ENCODE measurements at places on chromosomes 5 and 9.

DNA sequence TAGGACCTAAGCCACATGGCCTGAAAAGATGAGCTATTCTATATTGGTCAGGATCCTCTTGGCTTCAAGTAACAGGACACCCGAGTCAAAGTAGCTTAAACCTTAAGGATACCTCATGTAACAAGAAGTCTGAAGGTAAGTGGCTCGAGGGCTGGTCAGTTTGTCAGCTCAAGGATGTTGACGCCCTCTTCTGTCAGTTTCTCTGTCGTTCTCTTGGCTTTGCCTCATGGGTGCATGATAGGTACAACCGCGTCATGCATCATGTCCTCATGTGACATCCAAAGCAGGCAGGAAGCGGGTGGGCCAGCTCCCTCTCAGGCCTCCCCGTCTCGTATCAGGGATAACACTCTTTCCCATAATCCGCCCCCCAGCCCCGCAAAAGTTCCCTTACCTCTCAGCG, 22.1 kb upstream of the TCERG1 start:
- no peak for DNase-seq

GRCh38 chr5:146852089-146852488, 26.5 kb downstream of the PPP2R2B start:
- DNase-seq: no peak

DNA sequence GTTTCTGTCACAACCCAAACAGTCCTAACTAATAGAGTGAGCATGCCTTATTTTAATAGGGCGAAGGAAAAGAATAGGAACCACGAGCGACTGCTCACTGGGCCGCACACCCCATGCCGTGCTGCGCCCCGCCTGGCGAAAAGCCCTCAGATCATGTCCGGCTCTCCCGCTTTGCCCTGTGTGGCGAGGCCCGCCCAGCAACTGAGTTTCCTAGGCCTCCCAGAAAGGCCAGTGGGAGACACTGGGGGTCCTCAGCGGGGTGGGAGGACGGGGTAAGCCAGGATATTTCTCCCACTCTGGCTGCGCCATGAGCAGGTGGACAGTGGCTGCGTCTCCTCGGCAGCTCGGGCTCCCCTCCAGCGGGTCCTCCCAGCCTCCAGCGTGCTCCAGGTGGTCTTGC, 138.0 kb downstream of the GAPVD1 start:
- no peak for DNase-seq

- no peak for DNase-seq
Measured at GRCh38 chr9:131888923-131889322, 149.0 kb upstream of the RAPGEF1 start.

DNA sequence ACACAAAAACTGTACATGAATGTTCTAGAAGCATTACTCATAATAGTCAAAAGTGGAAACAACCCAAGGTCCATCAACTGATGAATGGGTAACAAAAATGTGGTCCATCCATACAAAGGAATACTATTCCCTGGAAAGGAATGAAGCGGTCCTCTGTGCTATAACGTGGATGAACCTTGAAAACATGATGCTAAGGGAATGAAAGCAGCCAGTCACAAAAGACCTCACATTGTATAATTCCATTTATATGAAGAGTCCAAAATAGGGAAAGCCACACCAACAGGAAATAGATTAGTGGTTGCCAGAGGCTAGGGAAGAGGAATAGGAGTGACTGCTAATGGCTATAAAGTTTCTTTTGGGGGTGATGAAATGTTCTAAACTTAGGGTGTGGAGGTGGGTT, 22.7 kb upstream of the BARHL1 start:
- no peak for DNase-seq

DNA sequence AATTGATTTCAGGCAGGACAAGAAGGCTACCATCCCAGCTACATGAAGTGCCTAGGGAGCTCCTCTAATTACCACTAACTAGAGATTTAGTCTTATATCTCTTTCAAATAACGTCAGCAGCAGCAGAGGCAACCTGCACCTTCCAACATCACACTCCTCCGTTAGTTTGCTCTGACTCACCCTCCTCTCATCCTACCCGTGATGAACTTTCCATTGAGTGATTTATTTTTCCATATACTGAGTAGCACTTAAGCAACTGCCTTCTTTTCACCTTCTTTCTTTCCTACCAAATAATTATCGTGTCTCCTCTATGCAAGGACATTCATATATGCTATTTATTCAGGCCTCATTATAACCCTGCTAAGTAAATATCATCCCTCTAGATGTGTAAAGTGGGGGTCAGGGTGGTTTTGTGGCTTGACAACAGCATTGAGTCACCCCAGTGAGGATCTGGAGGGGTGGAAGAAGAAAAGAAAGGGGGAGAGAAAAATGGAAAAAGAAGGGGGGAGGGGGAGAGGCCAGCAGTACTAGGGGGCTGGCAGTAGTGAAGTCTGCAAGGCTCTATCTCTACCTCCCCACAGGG, 64.6 kb upstream of the CAST start:
- DNase-seq: no peak

DNA sequence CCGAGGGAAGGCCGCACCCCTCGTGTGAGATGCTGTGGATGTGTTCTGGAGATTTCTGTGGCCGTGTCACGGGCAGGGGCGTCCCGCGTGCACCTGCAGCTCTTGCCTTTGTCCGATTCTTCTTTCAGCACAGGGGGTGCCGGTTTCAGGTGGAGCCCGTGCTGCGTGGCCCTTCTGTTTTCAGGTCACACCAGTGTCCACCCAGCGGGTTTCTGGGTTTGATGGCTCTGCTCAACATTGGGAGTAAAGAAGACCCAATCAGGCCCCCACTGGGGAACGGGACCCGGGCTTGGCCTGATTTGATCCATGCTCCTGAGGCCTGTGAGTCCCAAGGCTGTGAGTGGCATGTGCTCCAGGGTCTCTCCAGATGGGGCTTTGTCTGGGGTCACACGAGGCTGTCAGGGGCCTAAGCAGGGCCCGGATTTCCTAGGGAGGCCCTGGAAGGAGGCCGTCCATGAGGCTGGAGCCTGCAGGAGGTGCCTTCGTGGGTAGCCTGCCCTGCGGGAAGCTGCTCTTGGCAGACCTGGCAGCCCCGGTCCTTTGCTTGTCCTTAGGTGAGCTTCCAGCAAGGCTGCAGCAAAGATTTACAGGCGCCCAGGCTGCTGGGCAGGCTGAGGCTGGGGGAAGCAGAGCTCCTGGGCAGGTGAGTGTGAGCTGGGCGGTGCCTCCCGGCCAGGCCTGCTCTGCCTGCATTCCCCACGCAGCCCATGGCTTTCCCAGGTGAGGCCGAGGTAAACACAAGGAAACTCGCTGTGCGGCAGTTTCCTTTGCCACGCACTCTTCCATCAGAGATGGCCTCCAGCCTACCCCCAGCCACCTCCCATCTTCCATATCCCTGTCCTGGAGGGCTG, 12.8 kb downstream of the MRPL36 start:
- no peak for DNase-seq

DNA sequence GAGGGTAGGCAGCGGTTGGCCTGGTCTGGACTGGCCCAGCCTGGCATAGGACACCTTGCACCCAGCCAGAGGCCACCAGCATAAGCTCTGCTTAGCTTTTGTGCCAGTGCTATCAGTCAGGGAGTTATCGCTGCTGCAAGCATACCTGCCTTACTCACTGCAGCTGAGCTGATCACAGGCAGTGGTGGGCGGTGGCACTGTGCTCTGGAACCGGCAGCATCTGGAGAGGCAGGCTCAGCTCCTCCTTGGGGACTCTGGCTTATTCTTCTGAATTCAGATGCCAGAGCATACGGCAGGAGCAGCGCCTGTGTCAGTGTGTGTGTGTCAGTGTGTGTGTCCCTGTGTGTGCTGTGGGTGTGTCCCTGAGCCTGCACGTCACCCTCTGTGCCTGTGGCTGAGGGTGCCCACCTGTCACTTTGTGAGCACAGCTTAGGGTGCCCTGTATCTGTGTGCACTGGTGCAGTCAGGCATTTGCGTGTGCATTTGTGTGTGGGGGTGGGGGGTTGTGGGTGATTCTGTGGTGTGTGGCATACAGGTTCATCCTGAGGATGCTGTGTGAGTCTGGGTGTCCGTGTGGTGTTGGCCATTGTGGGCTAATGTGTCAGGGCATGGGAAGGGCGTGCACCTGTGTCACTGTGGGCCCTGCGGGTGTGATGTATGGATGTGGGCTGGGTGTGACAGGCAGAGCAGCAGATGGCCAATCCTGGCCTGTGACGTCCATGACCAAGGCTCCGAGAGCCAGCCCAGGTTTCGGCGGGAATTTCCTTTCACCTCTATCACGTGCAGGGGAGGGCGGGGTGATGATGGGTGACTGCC, 23.5 kb downstream of the LMX1B start:
- DNase-seq: no peak

DNA sequence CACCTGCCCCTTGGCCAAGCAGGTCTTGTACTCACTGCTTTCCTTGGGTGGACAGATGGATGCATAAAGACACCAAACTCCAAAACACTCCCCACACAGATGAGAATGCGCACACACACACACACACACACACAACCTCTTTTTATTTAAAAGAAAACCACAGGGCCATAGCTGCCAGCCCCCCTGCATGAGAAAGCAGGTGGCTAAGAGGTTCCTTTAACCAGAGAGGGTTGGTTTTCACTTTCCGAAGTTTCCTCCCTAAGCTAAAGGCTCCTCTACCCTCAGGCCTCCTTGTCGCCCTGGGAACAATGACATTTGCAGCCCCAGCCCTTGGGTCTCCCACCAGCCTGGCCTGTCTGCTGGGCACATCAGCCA, 11.1 kb downstream of the NR5A1 start:
- DNase-seq: no peak

GRCh38 chr9:2291980-2292704, 277.0 kb downstream of the SMARCA2 start:
- DNase-seq: no peak

GRCh38 chr9:4297786-4298254, 2.0 kb downstream of the GLIS3 start:
- DNase-seq: peak; percentile 30

GRCh38 chr9:649128-650074, 192.1 kb upstream of the DMRT1 start:
- no peak for DNase-seq

- DNase-seq: no peak
Measured at GRCh38 chr5:10747678-10748622, 13.1 kb downstream of the DAP start.

- DNase-seq: no peak
Measured at GRCh38 chr5:89668821-89669220, 740.7 kb downstream of the CETN3 start.

- DNase-seq: no peak
Measured at GRCh38 chr5:134420343-134420742, 8.7 kb upstream of the CDKN2AIPNL start.

DNA sequence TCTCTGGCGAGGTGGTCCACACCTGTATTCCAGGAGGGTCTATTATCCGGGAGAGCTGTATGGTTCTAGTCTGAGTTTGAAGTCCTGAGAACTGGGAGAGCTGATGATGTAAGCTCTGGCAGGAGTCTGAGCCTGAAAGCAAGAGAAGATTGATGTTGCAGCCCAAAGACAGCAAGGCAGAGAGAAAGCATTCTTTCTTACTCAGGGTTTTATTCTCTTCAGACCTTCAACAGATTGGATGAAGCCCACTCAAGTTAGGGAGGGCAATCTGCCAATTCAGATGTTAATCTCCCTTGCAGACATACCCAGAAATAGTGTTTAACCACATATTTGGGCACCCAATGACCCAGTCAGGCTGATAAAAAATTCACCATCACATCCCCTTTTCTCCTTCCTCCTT, 159.1 kb downstream of the CCDC171 start:
- DNase-seq: no peak

DNA sequence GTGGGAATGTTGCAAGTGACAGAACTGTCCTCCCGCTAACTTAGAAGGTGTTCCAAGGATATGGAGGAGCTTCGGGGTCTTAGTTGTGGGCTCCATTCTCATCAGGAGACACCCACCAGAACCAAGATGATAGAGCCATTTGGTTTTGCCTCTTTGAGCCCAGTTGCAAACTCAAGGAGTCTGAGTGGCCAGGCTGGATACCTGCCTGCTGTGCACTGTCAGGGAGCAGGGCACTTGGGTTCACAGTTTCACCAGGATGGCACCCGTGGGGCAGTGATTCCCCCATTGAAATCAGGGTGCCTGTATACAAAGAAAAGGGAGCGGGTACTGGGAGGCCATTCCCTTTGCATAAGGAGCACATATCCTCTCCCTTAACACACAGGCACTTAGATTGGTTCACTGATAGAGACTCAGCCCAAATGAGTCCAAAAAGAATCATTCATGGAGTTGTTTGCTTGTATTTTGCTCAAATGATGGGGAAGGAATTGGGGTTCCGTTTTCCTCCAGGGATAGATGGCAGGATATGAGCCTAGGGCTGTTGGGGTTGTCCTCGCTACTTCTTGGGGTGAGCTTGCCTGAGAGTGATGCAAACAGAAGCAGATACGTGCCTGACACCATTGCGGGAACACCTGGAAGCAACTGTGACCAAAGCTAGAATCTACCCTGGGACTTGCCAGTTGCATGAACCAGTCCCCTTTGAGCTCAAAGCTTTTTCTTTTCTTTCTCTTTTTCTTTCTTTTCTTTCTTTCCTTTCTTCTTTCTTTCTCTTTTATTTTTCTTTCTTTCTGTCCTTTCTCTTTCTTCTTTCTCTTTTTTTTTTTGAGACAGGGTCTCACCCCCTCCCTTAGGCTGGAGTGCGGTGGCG, 1.3 kb upstream of the PRR7 start:
- no peak for DNase-seq

GRCh38 chr5:36724467-36725332, 118.3 kb downstream of the SLC1A3 start:
- no peak for DNase-seq

- no peak for DNase-seq
Measured at GRCh38 chr5:177540438-177540837, 13.9 kb downstream of the FAM193B start.

GRCh38 chr9:101176384-101176783, 147.9 kb downstream of the PLPPR1 start:
- no peak for DNase-seq

DNA sequence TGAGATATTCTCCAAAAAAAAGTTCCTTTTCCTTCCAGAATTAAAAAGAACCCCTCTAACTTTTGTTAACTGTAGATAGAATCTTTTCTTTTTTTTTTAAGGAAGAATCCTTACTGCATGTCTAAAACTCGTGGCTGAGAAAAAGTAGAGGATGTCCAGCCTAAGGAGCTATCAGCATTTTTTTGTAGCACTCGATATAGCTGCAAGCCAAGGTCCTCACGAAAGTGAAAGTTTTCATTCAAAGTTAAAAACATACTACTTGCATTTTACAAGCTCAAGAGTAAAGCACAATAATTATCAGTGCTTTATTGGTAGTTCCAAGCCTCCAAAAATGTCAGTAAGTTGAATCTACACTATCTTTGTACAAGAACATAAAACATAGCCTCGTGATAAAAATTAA, 28.7 kb upstream of the ZSWIM6 start:
- DNase-seq: no peak

DNA sequence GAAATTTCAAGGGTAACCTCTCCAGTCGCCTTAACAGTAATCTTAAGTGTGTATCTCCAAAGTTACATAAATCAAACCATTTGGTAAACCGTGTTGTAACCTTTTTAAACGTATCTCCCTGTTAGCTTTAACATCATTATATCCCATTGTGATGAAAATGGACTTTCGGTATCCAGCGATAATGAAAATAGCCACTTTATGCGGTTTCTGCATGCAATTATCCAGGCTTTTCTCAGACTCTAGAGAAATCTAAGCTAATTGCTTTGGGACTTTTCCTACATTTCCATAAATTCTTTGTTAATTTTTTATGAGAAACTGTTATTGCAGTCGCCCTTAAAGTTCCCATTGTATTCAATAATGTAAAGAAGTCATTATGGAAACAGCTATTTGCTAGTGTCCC, 170.7 kb downstream of the ZNF608 start:
- DNase-seq: no peak

- no peak for DNase-seq
Measured at GRCh38 chr5:133698646-133699526, 86.5 kb upstream of the FSTL4 start.

- DNase-seq: no peak
Measured at GRCh38 chr9:7366121-7366520, 433.5 kb downstream of the DMAC1 start.

Data from stimulated activated CD4-positive, alpha-beta T cell treated with anti-CD3 and anti-CD28 coated beads, TNF-alpha, amount 100 ng/mL, for 4 hours (primary cell).